ENCODE measurements at places on chromosomes 2 and 18.
A peak's percentile ranks its signal among the peaks of the same experiment; 100 is the strongest.

DNA sequence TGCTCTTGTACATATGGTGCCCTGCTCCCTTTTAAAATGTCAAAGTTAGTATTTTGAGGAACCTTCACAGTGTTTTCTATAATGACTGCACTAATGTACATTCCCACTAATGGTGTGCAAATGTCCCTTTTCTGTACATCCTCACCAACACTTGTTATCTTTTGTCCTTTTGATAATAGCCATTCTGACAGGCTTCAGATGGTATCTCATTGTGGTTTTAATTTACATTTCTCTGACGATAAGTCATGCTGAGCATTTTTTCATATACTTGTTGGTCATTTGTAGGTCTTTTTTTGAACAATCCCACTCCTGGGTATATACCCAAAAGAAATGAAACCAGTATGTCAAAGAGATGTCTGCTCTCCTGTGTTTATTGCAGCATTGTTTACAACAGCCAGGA lies 268.3 kb downstream of the FBXO15 start:
- DNase-seq = no peak

- no peak for DNase-seq
These were observed 46.7 kb upstream of the LRRTM1 start for GRCh38 chr2:80351231-80351630.

GRCh38 chr2:163565192-163565591 lies 170.6 kb downstream of the FIGN start:
- no peak for DNase-seq

DNA sequence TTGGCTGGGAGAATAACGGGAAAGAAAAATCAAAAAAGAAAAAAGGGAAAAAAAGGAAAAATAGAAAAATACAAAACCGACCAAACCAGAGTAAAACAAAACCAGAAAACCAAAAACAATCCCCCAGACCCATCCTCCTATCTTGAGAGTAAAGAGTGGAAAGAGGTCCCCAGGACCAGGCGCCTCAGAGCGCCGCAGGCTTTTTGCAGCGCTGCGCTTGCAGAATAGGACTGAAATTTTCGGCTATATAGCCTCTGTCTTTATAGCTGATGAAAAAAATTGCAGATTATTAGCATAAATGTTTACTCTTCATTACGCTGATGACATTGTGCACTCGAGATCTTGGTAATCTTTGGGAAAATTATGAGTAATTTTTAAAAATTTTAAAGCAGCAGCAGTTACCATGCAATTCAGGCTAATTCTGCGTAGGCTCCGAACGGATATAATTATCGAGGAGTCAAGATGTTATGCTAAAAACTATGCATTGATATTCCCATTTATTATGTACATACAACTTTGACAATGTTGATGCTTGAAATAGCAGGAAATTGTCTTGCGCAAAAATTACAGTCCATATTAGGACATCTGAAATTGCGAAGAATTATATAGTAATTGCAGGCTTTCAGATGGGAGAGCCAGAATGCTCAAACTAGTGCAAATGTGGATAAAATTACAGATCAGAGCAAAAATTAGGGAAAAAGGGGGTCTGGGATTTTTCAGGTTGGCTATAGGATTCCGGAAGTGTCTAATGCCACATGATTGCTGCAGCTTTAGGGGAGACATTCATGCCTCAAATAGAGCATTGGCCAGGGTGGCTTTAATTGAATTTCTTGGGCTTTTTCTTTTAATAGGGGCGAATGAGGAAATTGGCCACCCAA lies 8.3 kb downstream of the DLX1 start:
- DNase-seq = no peak

DNA sequence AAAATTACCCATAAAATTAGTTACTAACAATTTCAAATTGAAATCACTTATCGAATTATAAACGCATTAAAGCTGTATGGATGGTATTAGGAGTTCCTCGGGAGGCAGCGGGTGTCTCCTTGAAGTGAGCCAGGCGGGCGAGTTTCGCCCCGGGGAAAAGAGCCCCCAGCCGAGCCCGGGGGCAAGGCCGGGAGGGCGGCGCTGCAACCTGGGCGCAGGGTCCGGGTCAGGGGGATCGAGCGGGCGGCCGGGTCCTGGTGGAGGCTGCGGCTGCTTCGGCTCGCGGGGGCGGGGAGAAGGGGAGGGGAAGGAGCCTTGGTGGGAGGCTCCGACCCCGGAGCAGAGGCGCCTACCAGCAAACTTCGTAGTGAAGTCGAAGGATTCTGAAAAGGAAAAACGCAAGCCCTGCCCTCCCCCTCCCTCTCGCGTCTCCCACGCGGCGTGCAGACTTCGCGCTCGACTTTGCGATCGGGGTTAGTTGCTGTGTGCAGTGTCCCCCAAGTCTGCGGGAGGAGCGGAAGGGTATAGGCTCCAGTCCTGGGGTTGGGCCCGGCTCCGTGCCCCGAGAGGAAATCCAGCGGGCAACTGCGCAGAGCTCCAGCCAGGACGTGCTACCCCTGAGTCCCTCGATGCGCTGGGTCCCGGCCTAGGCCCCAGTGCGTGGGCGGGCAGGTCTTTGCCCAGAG lies 140.8 kb downstream of the MEIS1 start:
- peak; percentile 64 for DNase-seq

- DNase-seq = no peak
These were observed 110.7 kb upstream of the SMAD7 start for GRCh38 chr18:49061239-49061990.

DNA sequence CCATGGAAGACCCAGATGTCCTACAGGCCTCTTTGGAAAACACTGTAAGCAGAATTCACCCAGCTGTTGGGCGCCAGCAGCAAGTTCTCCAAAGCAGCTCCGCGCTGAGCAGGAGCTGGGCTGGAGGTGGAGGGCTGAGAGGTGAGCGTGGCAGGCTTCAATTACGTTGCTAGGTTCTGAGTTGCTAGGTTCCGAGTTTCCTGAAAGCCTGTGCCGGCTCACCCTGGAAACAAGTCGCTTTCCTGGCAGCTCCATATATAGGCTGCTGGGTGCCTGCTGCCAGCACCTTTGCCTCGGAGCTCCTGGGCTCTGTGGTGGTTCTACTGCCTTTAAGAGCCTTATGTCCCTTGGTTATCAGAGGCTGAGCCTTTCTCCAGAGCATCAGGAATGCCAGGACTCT lies 14.4 kb upstream of the EGR4 start:
- DNase-seq = no peak

- DNase-seq = no peak
These were observed 288.1 kb downstream of the TMX3 start for GRCh38 chr18:68426731-68427315.

- no peak for DNase-seq
These were observed 58.7 kb upstream of the SP3 start for GRCh38 chr2:174023591-174024523.

GRCh38 chr2:188369365-188369764 lies 77.7 kb downstream of the GULP1 start:
- DNase-seq = peak; percentile 70

DNA sequence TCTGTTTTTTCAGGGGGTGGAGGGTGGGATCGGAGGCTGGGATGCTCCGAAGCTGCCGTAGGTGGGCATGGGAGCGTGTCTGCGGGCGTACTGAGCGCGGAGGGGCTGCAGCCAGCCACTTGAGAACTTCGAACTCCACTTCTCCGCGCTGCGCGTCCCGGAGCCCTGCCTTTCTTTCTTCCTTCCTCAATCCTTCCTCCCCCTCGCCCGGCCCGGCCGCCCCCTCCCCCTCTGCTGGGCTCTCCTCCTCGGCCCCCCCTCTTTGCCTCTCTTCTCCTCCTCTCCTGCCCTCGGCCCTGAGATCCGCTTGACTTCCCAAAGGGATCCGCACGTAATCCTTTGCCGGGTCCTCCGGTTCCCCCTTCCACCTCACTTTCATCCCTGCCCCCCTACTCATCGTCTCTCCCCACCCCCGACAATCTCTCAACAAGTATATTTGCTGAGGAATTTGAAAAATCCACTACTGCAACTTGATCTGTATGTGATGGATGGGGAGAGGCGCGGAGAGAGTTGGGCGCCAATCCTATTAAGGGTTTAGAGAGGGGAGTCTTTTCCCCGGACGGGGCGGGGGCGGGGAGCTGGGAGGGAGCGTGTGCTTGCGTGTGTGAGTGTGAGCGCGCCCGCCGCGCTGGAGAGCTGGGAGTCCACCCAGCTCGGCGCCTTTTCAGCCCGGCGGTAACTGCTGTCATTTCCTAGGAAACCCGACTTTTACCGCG lies 1.1 kb downstream of the GLI2 start:
- peak; percentile 29 for DNase-seq

DNA sequence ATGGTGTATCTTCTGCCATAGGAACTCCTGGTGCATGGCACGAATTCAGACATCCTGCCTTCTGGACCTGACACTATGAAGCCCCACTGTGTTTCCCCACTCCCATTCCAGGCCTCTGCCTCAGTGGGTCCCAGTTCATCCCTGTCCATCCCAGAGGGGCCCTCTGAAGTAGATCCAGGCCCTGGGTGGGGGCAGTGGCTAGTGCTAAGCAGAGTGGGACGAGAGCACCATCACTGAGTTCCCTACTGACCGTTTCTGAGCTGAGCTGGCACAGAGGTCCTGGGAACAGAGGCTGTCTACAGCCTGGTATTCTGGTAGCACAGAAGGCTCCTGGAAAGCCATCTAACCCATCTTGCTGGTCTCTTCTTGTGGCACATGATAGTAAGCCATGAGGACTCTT lies 54.0 kb downstream of the ATOH8 start:
- DNase-seq = no peak

DNA sequence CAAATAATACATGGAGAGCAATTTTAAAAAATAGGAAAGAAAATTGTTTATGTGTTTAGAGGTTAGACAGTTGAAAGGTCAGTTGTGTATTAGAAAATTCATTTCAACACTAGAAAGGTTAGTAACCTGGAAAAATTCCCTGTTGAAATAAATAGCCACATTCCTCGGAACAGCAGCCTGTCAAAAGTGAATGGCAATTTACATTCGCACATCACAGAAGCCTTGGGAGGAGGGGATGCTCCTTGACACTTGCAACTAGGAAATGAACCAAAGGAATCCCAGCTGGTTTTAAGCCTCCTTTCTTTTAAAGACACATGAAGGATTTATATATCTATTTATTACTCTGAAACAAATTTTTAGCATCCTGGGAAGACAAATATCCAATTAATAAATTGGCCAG lies 653.5 kb upstream of the LRRTM4 start:
- DNase-seq = no peak

DNA sequence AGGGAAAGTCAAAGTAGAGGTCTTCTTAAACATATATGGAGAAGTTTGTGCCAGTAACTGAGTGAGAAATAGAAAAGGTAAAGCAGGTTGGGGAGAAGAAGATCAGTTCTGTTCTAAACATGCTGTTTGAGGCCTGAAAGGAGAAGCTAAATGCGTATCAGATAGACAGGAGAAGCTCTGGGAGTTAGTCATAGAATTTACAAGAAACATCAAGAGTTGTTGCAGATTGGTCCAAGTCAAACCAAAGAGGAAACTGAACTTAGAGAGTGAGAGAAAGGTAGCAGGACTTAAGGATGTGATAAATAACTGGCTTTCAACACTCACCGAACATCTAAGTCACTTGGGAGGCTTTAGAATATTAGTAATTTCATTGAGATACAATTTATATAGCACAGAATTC lies 29.2 kb upstream of the CERS6 start:
- no peak for DNase-seq

DNA sequence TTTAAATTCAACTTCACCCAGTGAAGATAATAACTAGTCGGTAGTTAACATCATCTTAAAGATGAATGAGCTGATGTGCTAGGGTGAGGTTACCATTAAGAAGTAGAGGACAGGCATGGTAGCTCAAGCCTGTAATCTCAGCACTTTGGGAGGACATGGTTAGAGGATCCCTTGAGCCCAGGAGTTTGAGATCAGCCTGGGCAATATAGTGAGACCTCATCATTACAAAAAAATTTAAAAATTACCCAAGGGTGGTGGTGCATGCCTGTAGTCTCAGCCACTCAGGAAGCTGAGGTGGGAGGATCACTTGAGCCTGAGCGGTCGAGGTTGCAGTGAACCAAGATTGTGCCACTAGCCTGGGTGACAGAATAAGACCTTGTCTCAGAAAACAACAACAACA lies 4.7 kb downstream of the GALNT5 start:
- no peak for DNase-seq

DNA sequence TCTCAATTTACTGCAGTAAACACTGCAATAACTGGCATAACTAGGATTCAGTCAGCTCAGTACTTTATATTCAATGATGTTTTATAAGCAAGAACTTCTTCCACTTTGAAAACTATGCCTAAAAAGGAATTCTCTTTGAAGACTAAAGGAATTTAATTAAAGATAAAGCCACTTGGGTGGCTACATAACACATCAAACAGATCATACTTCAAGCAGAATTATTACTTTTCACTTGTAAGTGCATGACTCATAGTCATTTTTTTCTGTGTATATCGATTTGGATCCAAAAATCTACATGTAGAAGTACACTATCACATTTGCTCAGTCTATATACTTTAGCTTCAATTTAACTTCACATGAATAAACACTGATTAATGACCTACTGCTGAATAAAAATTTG lies 4.0 kb downstream of the KANSL1L start:
- DNase-seq = no peak
